ENCODE measurements at places on chromosomes 5 and 9.

DNA sequence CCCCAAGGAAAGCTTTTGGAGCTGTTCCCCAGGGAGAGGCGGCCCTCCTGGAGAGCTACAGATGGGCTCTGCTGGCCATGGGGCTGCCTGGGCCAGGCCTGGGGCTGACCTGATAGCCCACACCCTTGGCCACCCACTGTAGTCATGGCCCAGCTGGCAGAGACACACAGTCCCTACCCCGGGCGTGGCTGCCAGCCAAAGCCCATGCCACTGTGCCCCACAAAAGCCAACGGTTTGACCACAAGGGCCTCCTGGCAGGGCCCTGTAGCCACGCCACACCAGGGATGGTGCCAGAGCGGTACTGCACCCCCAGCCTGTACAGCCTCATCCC, 15.2 kb downstream of the NACC2 start:
- no peak overlapping the region for H3K27ac ChIP-seq
- peaks cover 17% of the 10 kb centered on the region for H3K4me1 ChIP-seq
- H3K36me3 ChIP-seq: no peaks in the 10 kb centered on the region
- no peak for DNase-seq
- H3K4me3 ChIP-seq: no peak overlapping the region
- peaks cover 7% of the 10 kb centered on the region for H3K27me3 ChIP-seq

GRCh38 chr5:87829217-87829551, 416.5 kb upstream of the CCNH start:
- H3K27me3 ChIP-seq: no peaks in the 10 kb centered on the region
- H3K36me3 ChIP-seq: no peaks in the 10 kb centered on the region
- no peak for DNase-seq
- no peaks in the 10 kb centered on the region for H3K4me1 ChIP-seq
- H3K4me3 ChIP-seq: no peak overlapping the region
- H3K27ac ChIP-seq: no peak overlapping the region

DNA sequence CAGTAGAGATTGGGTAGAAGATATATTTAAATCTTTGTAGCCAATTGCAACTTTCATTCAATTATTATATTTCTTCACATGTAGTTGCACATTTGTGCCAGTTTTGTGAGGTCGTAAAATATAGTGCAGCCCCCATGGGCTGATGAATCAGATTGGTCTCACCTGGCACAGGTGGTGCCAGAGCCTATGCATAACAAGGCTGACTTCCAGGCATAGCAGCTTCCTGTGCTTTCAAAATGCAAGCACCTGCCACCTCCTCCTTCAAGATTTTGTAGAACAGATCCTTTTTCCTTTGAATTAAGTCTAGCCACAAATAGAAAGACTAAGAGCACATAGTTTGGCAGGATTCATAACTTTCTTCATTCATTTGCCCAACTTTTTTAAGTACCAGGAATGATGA, 87.1 kb downstream of the STARD4 start:
- H3K27ac ChIP-seq: no peak overlapping the region
- peaks cover 53% of the 10 kb centered on the region for H3K36me3 ChIP-seq
- no peaks in the 10 kb centered on the region for H3K27me3 ChIP-seq
- no peak overlapping the region for H3K4me3 ChIP-seq
- DNase-seq: no peak

- H3K27me3 ChIP-seq: peaks cover 2% of the 10 kb centered on the region
- no peak overlapping the region for H3K27ac ChIP-seq
- H3K36me3 ChIP-seq: no peaks in the 10 kb centered on the region
Measured at GRCh38 chr5:67303356-67303755, 106.8 kb upstream of the CD180 start.

DNA sequence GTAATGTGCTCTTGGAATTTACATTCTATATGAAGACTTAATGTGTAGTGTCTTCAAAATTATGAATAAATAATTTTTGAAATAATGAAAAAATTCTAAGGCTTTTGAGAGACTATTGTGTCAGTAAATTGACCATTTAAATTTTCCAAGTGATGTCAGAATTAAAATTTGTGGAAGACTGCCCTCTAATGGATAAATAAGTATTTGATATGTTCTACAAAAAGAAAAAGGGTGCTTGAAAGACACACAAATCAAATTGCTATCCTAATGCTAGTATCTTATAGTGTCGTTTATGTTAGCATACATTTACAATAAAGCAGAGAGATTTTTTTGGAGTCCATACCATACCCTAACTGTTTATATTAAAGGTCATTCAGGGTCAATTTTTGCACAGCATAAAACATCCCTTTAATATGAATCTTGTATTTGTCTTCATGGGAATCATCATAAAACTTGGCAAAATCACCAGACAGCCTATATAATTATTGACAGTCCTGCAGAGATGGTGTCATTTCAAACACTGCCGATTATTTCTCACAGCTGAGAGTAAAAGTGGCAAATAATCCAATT, 120.8 kb upstream of the SLC27A6 start:
- H3K27ac ChIP-seq: no peak overlapping the region
- no peak for DNase-seq
- no peak overlapping the region for H3K4me3 ChIP-seq

- H3K27me3 ChIP-seq: peaks cover 6% of the 10 kb centered on the region
- no peak overlapping the region for H3K4me3 ChIP-seq
- no peak overlapping the region for H3K27ac ChIP-seq
- no peak for DNase-seq
- peaks cover 26% of the 10 kb centered on the region for H3K4me1 ChIP-seq
Measured at GRCh38 chr5:133847301-133847700, 121.1 kb downstream of the C5orf15 start.

DNA sequence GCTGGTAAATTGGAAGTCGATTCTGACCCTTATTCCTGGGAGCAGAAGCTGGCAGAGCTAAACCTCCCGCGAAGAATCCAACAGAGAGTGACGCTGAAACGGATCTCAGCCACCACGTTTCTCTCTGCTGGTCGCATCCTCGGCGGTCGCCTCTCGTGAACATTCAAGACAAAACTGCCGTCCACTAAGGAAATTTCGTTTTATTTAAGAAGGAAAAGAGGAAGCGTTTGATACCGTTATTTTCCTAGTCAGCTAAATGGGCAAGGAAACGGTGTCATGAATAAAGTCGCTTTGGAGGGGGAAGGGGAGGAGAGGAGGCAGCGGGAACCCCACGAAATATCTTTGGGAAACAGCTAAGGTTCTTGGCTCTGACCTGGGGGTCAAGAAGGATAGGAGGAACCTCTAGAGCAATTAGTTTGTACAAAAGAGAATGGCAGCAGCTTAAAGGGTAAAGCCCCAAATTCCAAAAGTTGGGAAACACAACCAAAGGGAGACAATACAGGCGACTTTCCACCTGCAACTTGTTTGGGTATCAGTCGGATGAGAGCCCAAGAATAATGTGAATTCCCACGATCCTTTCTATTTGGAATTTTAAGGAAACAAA, 1.9 kb downstream of the FOXB2 start:
- peaks cover 77% of the 10 kb centered on the region for H3K27me3 ChIP-seq
- peaks cover 8% of the 10 kb centered on the region for H3K36me3 ChIP-seq
- H3K4me3 ChIP-seq: peak overlapping the region; percentile 24
- peak overlapping the region; percentile 2 for H3K27ac ChIP-seq

DNA sequence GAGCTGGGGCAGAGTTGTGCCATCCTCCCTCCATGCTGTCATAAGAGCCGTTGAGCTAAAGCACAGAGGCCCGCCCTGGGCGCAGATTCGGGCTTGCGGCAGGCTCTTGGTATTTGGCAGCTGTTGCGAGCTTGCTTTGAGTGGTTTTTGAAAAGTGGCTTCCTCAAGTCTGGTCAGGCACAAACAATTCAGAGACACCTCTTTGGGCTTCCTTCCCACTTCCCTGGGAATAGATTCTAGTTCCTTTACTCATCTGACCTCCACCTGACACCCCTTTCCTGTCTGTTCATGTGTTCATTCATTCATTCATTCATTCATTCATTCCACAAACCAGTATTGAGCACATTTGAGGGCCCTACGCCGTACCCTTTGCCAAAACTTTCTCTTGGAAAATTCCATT, 27.4 kb downstream of the NCS1 start:
- H3K4me1 ChIP-seq: no peaks in the 10 kb centered on the region
- H3K27me3 ChIP-seq: no peaks in the 10 kb centered on the region
- H3K36me3 ChIP-seq: no peaks in the 10 kb centered on the region
- no peak overlapping the region for H3K4me3 ChIP-seq
- no peak for DNase-seq
- no peak overlapping the region for H3K27ac ChIP-seq

DNA sequence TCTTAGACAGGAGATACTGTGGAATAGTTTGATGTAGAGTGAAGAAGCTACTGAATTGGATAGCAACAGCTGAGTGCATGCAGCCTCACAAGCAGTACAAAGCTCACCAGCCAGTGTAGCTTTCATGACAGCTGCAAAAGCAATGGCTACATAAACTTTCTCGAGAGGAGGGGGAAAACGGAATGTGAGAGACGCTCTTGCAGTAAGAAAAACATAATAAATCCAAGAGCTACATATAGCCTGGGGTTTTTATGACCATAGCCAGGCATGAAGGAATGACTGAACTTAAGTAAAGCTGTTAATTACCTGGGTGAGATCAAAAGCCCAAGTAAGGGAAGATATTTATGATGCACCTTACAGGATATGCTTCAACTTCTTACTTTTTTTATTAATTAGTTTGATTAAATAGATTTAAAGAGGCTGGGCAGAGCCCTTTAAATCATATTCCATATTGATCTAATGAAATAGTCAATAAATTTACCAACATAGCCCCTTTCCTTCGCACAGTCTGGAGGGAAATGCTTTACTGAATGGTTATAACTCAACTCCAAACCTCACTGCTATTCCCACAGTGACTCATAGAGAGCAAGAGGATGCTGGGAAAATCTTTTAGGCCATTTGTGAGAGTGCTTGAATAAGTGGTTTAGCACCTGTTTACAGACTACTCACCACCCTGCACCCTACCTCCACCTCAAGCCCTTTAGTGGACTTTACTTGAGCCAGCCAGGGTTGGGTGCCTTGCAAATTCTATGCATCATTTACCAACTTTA, 407.2 kb upstream of the CLINT1 start:
- no peaks in the 10 kb centered on the region for H3K27me3 ChIP-seq
- H3K36me3 ChIP-seq: no peaks in the 10 kb centered on the region
- H3K27ac ChIP-seq: no peak overlapping the region
- no peak for DNase-seq

DNA sequence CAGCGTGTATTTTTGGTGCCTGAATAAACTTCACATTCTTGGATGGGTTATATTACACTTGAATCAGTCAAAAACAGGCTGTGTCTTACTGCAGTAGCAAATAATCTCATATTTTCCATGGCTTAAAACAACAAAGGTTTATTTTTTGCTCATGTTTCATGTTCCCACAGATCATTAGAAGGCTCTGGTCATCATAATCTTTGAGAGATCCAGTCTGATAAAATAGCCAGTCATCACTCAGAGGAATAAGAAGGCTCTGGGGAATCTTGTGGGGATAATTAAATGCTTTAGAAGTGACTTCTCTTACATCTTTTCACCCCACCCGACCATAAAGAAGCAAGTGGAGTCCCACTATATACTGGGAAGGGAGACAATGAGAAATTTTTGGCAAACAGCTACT, 417.7 kb downstream of the PSAT1 start:
- H3K4me3 ChIP-seq: no peak overlapping the region
- H3K27ac ChIP-seq: no peak overlapping the region
- H3K27me3 ChIP-seq: no peaks in the 10 kb centered on the region
- no peak for DNase-seq
- no peaks in the 10 kb centered on the region for H3K36me3 ChIP-seq
